ENCODE measurements at places on chromosomes 2 and 18.

DNA sequence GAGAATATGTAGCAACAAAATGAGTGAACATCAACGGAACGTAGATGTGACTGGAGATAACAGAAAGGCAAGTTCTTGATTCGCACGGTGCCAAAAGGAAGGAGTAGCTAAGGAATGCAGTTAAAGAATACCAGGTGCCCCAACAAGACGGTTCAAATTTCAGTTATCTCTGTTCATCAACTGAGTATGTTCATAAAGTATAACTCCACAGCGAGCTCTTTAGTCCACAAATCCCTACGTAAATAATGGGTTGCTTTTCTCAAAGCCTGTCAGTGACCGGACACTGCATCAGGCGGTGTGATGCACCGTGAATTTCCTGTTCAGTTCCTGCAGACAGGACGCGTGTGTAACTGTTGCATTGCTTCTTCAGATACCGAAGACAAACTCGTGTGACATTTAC is 91.8 kb downstream of the NOL10 start:
- no peak for DNase-seq

- DNase-seq = no peak
These were observed 684.0 kb upstream of the ZEB2 start for GRCh38 chr2:145203891-145204290.

- no peak for DNase-seq
These were observed 46.4 kb upstream of the CYP1B1 start for GRCh38 chr2:38122344-38122743.

DNA sequence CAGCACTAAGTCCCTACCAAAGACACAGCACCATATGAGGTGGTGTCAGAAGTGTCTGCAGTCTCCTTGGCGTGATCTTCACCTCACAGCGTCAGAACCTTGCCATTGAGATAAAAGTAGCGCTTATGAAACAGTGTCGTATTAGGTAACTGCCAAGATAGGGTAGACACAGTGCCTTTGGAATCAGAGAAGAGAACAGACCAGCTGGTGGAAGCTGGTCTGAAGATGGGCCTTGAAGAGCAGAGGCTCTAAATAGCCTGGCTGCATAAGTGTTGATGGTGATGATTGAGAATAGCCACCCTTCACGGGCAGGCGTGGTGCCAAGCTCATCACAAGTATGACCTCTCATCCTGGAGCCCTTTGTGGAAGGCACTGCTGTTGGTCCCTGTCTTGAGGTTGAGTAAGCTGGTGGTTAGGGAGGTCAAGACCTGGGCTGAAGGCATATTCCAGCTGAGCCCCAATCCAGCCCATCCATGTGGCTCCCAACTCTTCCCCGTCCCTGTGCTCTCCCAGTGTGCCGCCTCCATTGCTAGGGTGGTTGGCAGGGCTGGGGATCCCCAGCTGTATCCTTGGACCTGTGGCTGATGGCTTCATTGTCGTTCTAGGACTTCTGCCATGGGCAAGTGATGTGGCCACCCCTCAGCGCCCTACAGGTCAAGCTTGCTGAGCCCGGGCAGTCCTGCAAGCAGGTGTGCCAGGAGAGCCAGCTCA is 187.4 kb downstream of the MGAT5 start:
- no peak for DNase-seq

GRCh38 chr2:10457846-10458598 is 9.9 kb upstream of the ODC1 start:
- DNase-seq = no peak

DNA sequence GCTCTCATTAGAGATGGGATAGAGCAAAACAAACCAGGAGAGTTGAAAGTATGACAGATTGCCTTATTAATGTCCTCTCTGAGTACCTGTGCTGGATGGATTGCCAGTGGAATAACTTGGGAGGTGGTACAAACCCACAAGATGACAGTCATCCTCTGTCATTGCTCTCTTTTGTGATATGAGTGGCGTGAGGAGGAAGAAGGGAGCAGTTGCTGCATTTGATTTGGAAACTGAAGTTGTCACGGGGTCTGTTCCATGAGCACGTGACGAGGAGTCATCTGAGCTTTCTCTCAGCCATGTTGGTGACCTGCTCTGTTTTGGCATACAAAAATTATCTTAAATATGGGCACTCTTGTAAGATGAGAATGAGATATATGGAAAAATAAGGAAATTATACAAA is 204.9 kb downstream of the FAM210A start:
- DNase-seq = no peak

GRCh38 chr2:215105607-215106354 is 32.6 kb downstream of the ABCA12 start:
- no peak for DNase-seq

- DNase-seq = no peak
These were observed 399.3 kb downstream of the BCL11A start for GRCh38 chr2:60154142-60154541.

- no peak for DNase-seq
These were observed 27.3 kb downstream of the ANXA4 start for GRCh38 chr2:69769272-69769671.

DNA sequence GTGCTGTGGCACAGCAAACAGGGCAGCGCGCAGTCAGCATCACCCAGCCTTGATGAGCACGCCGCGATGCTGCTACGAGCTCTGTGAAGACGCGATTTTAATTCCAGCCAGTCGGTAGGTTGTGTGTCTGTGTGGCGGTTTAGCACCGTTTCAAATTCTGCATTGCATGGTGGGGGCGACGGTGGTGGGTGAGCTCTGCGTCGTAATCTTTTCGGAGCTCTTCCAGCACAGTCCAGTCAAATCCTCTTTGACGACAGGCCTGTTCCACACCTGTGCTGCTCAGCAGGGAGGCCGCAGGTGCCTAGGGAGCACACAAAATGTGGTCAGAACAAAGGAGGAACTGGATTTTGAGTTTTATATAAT is 8.6 kb downstream of the ALLC start:
- DNase-seq = no peak

DNA sequence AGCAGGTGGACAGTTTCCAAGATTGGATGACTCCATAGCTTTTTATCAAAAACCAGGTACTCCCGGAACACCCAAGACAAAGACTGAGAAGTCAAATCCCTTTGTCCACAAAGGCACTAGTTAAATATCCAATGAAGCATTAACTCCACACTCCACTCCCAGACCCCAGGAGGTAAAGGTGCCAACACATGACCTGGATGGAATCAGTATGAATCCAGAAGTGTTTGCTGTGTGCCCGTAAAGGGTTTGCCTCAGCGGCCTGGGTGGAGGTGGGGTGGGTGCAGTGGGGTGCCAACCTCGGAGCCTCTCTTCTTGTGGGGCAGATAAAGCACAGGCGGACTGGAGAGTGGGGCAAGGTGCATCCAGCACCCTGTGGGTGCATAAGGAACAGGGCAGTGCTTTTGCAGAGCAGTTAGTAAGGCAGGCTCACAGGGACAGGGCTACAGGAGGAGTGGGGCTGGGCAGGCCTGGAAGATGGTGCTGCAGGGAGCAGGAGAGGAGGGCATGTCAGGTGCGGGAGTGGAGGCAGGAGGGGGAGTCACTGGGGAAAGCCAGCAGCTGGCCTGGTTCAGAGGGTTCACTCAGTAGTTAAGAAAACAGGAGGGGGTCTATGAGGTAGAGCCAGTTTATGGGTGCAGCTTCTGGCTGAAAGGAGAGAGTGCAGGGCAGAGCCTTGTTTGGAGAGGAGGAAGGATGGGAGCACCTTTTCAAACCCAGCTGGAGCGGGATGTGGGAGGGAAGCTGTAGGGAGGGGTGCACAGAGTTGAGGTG is 208.4 kb upstream of the SMAD2 start:
- no peak for DNase-seq

- DNase-seq = no peak
These were observed 35.8 kb upstream of the INSIG2 start for GRCh38 chr2:118052474-118052873.

DNA sequence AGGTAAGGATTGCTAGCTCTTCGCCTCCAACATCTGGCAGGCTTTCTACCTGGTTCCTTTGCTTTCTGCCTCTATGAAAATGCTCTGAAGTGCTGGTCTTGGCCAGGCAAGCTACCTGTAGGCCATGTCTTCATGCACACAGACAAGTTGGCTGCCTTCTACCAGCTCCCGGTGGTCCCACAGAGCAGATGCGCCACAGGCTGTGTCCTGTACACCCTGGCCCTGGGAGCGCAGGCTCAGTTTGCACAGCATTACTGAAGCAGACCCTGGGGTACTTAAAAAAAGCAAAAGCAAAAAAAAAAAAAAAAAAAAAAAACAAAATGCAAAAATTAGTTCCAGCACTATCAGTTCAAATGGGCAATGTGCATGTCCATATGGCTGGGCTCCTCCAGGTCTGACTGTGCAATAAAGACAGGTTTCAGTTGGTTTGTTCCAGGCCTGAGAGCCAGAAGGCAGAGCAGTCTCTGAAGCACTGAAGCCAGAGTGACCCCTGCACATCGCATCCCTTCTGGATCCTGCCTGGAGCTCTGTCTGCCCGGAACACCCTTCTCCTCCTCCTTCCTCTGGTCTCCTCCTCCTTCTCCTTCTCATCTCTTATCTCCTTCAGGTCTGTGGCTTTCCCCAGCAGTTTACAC is 288.0 kb upstream of the REV1 start:
- DNase-seq = no peak

Data from activated CD8-positive, alpha-beta memory T cell treated with anti-CD3 and anti-CD28 coated beads for 4 hours (primary cell).